ENCODE measurements at places on chromosomes 5 and 9.

GRCh38 chr5:72695659-72696058 lies 120.8 kb upstream of the TNPO1 start:
- no peak for DNase-seq

DNA sequence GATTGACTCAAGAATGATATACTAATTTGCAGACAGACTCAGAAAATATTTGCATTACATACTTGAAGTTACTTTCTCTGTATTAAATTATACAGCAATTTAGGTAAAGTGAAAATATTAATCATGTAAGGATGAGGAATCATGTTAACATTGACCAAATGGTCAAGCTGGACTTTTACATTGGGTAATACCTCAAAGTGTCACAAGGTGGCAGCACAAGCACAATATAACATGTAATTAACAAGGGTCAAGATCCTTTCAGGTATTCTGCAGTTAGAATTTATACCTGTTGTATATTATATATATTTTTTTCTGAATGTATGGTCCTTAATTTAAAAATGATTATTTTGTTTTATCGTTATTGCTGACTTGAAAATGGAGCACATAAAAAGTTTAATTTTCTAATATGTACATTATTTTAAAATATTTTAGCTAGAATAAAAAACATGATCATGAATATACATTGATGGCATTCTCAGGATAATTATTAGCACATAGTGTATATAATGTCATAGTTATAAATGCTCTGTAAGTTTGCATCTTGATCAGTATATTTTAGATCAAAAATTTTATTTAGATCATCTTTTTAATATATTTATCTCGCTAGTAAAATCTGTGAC lies 8.6 kb downstream of the HAPLN1 start:
- DNase-seq = no peak

- no peak for DNase-seq
Observed at GRCh38 chr5:166267907-166268306, 2023.5 kb upstream of the WWC1 start.

- no peak for DNase-seq
Observed at GRCh38 chr9:110050925-110051355, 157.0 kb downstream of the C9orf152 start.

DNA sequence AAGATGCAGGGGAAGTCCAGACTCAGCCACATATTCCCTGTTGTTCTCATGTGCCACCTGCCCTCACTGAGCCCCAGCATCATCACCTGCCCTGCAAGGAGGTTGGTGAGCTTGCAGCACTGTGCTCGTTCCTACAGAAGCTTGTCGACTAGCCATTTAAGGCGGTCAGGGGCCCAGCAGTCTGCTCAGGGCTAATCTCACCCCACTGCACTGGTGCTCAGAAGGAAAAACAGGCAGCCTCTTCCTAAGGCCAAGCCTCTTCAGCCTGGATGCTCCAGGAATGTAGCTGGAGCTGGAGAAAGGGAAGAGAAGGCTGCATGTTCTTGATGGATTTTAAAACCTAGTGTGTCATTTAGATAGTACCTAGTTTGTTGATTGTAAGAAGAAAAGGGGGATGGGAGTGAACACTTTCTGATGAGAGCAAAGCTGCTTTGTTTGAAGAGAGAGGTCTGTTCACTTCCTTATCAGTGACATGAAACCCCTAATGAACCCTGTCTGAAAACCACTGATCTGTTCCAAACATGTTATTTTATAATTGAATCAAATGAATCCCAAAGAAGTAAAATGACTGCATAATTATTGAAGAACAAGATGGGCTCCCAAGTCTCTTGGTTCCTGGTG lies 10.6 kb upstream of the ASPN start:
- no peak for DNase-seq

DNA sequence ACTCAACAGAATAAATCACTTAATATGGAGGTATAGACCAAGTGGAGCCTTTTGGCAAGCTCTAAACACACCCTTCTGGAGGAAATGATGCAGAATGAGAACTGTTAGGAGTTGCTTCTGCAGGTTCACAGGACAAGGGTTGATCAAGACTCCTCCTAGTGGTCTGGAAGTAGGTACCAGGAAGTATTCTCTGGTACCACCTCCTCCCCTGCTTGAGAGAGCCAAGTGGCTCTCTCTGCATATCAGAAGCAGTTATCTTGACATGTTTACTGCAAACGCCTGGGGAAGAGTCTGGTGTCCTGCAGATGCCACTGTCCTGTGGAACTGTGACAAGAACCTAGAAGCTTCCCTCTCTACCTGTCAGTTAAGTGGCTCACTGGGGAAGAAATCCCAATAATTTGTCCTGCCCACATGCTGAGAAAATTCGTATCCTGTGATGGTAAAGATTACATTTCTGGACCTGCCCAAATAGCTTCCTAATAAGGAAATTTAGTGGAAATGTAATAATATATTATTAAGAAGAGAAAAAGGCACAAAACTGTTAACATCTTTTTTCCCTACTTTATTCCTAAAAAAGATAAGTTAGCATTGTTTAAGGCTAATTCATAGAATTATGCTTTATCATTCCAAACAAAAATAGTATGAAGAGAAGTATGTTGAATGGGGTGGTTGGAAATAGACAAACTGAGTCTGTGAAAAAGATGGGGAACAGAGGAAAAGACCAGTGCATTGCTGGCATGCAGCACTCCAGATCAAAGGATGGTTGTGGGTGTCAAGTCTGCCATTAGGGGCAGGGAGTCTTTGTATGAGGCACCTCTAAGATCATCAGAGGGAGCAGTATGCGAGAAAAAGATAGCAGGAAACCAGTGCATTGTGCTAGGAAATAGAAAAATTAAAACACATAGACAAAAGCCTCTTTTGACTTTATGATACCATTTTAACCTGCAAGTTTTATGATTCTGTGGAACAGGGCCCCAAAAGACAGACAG lies 118.8 kb downstream of the CDC42SE2 start:
- peak; percentile 27 for DNase-seq

- DNase-seq = no peak
Observed at GRCh38 chr9:108911820-108912219, 22.1 kb downstream of the ELP1 start.

GRCh38 chr9:10876333-10876732 lies 263.5 kb upstream of the PTPRD start:
- no peak for DNase-seq

DNA sequence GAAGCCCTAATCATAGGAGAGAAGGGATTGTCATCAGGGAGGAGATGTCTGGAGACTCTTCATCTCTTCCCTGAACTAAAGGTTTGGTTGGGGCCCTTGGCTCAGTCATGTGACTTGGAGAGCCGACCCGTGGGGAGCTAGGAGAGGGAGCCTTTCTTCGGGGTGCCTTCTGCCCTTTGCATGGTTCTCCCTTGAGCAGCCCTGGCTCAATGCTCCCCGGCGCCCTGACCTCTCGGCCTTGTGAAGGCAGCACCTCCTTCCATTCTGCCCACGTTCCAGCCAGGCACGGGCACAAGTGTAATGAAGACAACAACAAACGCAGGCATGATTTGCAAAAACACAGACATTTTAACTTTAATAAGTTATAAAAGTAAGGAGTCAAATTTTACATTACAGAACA lies 50.4 kb downstream of the ZNF354C start:
- no peak for DNase-seq

DNA sequence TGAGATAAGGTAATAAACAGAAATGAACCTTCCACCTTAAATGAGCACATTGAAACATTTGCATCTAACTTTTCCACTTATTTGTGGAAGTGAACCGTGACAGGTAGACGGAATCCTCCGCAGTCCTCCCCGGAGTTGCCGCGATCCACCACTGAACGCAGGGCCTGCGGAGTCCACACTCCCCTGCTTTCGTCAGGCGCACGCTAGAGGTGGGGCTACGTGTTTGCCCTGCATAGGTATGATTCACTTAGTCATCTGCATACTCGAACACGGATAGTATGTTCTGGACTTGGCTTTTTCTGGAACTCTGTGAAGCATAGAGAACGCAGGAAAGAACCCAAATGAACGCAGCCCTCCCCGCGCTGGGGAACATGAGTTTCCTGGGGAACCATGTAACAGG lies 272.8 kb upstream of the IRX4 start:
- no peak for DNase-seq

GRCh38 chr5:173231381-173231766 lies 3.6 kb downstream of the NKX2-5 start:
- no peak for DNase-seq

DNA sequence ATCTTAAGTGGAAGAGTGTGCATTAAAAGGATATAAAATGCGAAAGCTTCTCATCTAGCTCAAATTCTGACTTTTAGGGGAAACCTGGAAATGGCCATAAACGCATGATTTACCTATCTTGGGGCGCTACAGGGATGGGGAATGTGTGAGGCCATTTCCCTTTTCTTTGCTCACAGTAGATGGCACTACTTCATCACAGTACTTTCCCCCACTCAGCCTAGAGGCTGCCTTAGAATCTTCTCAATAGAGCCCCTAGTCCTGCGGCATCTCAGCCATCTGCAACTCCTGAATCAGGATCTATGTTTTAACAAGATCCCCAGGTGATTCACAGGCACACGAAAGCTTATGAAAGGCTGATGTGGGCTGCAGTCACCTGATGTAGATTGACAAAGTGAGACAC lies 110.8 kb downstream of the LHFPL2 start:
- DNase-seq = peak; percentile 31

- no peak for DNase-seq
Observed at GRCh38 chr5:180795771-180796313, 6.8 kb downstream of the MGAT1 start.

GRCh38 chr5:10521466-10522223 lies 42.2 kb upstream of the ANKRD33B start:
- peak; percentile 61 for DNase-seq

- peak; percentile 82 for DNase-seq
Observed at GRCh38 chr9:124342776-124343485, 72.3 kb downstream of the PSMB7 start.

- peak; percentile 66 for DNase-seq
Observed at GRCh38 chr5:178201927-178202235, 2.5 kb upstream of the HNRNPAB start.

DNA sequence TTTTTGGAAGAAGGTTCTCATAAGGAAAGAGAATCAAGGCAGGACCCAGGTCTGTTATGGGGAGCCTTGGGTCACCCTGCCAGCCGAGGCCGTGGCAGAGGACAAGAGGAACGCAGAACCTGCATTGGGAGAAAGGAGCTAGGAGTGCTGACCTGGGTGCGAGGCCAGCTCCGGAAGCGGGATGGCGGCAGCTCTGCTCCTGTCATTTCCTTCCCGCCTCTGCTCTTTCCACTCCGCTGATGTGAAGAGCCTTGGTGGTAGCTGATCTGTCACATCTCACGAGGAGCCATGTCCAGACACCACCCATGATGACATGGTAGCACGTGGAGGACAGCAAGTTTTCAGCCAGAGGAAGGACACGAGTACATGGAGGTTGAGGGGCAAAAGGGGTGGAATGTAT lies 109.5 kb upstream of the COL5A1 start:
- DNase-seq = no peak

DNA sequence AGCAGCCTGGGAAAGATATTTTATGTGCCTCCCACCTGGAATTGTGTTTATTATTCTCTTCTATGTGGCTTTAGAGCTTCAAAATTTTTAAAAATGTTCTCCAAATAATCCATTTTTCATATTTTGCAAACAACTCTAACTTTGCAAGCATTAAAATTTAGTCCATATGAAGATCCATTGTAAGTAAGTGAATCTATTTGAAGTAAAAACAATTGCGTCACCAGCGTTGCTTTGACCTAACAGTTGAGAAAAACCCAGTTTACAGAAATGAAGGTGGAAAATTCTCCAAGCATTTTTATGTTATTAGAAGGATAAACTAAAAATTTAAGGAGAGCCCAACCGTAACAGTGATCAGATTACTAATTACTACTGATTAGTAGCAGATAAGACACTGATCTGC lies 38.9 kb upstream of the TLX3 start:
- no peak for DNase-seq

DNA sequence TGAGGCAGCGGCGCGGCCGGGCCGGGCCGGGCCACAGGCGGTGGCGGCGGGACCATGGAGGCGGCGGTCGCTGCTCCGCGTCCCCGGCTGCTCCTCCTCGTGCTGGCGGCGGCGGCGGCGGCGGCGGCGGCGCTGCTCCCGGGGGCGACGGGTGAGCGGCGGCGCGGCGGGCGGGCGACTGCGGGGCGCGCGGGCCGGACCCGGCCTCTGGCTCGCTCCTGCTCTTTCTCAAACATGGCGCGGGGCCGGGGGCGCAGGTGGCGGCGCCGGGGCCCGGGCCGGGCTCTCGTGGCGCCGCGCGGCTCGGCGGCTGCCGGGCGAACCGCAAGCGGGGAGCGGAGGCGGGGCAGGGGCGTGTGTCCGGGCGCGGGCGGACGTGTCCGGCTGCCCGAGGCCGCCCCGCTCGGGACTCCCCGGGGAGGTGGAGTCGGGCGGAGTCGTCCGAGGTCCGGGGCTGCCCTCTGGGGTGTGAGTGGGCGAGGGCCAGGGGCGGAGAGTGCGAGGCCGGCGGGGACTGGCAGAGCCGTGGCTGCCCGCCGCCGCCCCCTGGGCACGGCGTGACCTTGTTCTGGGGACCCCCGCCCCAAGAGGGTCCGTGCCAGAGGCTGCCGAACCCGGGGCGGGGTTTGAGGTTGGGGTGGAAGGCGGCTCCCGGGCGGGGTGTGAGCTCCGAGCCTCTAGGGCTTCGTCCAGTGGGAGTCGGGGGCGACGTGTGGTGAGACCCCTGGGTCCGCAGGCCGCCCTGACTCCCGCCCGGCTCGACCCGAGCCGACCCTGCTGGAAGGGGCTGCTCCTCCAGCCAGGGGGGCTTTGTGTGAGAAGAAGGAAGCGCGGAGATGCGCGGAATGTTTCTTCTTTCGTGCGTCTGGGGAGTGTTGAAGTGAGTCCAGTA lies 485 bp downstream of the TGFBR1 start:
- DNase-seq = peak; percentile 80

DNA sequence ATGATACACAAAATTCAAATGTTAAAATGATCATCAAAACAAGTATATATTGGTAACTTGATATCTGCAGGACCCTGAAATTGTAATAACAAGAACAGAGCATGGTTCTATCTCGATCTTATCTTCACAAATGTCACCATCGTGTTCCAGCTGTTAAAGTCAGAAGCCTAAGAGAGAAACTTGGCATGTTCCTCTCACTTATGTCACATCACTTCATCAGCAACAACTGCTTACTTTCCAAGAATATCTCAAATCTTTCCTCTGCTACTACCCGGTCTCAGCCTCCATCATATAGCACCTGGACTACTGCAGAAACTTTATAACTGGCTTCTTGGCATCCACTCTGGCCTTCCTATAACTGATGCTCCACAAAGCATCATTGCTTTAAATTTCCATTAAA lies 84.9 kb downstream of the FBN2 start:
- no peak for DNase-seq

DNA sequence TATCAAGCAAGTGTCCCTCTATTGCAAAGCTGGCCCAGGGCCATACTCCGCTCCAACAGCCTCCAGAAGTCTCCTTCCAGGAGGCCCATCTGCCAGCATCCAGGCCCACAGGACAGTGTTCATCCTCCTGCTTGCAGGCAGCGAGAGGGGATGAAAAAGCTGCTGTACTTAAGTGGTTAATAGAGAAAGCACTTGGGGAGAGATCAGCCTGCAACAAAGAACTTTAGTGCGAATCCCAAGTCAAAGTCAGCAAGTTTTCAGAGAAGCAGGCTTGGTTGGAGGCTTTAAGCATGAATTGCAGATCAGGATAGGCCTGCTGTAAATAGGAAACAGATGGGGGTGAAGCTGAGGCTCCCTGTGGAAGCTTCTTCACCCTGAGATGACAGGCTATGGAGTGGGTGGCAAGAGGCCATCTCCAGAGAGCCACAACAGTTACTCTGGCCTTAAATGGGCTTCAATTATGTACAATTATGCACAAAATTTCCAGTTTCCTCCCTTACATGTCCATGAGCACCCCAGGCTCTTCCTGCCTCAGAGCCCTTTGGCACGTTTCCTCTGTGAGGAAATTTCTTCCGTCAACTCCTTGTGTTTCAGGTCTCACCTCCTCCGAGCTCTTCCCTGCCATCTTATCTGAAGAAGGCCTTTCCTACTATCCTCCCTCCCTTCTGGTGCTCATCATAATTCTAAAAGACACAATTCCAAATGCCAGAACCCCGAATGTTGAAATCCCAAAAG lies 98.0 kb upstream of the NR3C1 start:
- no peak for DNase-seq
